ENCODE measurements at places on chromosomes 3 and 15.

DNA sequence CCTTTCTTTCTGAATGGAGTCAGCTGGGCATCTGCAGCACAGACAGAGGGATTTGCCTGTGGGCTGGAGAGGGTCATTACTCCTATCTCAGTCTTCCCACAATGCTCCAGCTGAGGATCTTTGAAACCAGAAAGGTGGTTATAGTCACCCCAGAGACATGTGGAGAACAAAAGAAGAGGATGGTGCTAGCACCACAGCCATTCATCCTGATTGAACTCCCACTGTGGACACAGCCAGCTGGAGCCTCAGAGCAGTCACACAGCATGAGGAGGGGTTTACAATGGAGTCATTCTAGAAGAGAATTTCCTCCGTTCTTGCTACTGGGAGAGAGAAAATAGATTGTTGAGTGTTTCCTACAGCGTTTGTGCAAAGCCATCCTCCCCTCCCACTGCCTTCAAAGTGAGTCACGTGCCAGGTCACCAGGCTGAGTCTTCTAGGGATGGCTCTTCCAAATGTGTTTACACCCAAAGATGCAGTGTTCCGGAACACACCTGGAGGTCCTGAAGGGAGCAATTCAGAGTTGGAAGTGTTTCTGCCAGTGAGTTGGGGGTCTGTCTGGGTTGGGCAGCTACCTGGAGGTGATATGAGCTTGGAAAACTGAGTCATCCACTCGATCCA is 18.9 kb upstream of the GREM1 start:
- no peak for DNase-seq

DNA sequence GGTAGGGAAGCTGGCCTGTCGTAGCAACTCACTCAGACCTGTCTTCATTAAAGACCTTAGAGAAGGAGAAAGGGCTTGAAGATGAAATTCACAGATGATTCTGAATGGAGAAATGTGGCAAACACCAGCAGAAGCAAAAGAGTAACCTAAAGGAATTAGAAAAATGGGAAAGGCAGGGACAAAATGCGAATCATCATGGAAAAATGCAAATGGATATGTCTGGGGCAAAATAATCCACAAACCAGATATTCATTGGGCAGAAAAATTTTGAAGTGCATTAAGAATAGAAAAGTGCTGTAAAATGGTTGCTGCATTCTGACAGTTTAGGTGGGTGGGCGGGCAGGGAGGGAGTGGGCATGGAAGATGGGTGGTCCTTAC is 156.9 kb upstream of the RASGRP1 start:
- no peak for DNase-seq

GRCh38 chr3:80994085-80994665 is 767.3 kb downstream of the GBE1 start:
- no peak for DNase-seq

GRCh38 chr3:69740103-69741021 is 1.1 kb downstream of the MITF start:
- DNase-seq: no peak

DNA sequence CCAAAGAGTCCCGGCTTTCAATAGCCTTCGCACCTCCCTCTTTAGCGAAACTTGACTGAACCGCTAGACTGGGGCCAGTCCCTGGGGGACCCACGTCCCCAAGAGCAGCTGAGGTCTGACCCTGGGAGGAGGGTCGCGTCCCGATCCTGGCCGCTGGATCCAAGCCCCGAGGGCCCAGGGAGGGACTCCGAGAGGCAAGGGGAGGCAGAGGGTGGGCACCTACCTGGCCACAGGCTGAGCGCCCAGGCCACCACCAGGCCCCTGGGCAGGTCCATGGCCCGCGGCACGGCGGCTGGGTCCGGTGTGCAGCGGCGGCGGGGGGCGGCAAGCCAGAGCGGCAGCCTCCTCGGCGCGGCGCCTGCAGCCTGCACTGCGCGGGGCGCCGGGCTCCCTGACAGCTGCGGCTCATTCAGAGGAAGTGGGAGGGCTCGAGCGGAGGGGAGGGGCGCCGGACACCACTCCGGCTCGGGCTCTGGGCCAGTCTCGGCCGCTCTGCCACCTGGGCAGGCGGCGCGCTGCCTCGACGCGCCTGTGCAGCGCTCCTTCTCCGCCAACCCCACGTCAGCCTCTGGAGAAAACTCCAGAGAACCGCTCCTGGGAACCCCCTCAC is at the start of gene ITGA11:
Gene ITGA11, minus strand, starts transcription at position 372 of the 610 bp plus-strand sequence. Its CDS starts 97 bp downstream, at position 275.
- DNase-seq: no peak

- DNase-seq: peak; percentile 48
Observed at GRCh38 chr3:30042274-30042859, 564.0 kb upstream of the TGFBR2 start.

DNA sequence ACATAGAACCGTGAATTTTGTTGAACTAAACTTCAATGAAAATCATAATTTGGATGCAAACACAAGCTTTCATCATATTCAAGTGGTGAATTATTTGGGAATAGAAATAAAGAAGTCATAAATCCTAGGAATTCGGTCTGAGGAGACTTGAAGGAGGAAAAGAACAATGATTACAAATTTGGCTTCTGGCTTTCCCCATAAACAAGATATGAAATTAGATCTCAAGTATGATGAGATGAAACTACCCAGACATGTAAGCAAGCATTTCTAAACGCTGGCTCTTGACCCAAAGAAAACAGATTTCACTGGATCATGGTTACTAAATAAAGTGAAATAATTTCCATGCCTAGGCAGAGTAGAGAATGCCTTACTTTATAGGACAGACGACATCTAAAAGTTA is 146.9 kb upstream of the LRTM1 start:
- no peak for DNase-seq

DNA sequence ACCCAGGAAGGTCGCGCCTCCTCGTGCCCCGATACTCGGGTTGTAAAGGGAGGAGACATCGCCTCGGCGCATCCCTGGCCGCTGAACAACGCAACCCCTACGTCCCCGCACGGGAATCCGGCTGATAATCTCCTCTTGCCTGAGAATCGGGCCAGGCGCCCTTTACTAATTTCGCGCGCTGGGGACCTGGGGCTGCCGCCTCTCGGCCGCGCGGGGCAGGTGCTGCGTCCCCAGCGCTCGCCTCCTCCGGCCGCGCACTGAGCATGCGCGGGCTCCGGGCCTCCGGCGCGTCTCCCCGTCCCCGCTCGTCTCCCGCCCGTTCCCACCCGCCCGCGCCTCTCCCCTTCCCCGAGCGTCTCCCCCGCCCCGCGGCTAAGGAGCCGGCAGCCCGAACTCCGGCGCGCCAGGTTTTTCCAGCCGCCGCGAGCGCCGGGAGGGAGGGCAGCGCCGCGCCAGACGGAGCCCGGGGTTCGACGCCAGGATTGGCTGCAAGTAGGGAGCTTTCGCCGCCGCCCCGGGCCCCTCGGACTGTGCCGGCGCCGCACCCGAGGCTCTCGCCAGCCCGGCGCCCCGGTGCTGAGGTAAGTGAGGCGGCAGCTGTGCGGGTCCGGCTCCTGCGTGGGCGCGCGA is at the start of gene CNTN4:
Gene CNTN4, plus strand, starts transcription at position 469 of the 630 bp plus-strand sequence.
- no peak for DNase-seq

GRCh38 chr15:39579487-39580116 is 1.3 kb upstream of the THBS1 start:
- DNase-seq: no peak

Data from MV-4-11 (cell line).